ENCODE measurements at places on chromosomes 1 and 21.

DNA sequence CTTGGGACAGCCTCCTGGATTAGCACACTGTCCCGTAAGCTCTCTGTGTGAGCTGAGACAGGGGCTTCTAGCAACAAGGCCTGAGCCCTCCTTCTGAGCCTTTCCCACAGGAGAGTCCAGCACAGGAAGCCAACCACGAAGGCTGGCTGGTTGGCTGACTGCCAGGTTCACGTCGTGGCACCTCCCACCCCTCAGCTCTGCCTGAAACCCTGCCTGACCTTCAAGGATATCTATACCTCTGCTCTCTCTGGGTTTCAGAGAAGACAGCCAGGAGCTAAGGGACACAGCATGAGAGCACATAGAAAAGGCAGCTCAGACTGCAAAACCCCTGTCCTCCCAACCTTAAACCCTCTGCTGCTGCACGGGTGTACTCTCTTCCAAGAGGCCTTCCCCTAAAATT, 13.9 kb downstream of the DLGAP3 start:
- no peak for DNase-seq

DNA sequence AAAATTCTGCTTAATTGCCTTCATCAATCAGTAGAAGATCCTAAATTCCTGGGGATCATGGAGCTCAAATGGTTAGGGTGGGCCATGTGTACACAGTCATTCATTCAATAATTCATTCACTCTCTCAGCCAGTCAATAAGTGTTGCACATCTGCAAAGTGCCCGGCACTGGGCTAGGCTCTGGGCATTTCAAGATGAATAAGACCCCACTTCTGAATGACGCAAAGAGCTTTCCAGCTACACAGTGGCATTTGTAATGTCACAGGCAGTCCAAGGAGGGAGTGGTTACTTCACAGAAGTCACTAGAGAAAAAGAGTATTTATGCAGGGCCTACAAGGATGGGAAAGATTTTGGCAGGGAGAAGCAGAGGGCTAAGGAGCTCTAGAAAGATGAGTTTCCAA, 93.2 kb downstream of the KCNJ15 start:
- no peak for DNase-seq

DNA sequence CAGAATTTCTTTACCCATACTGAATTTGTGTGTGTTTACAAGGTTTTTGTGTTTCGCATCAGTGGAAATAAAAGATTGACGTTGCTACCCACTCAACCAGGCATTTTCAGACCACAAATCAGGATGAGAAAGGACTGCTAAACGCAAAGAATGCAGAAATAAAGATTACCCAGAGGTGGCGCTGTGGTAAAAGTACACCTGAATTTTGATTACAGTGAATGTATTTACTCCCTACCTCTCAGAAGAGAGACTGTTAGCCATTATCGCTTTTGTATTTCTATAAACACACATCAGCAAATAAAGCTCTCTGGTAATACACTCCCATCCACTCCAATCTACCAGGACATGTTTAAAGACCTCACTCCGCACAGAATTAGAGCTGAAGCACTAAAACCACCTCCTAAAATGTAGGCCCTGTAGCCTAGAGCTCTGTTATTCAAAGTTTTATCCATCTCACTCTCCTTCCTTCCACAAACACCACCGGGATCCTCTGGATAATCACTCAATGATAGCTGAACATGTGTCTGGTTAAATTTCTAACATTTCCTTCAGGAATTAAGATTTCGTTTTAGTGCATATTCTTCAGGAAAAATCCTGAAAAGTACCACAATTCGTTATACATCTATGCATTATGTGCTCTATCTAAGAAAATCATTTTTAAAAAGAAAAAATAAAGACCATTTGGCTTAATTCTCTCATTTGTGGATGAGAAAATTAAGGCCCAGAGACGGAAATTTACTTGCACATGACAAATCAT, 2.5 kb upstream of the LMO4 start:
- no peak for DNase-seq

DNA sequence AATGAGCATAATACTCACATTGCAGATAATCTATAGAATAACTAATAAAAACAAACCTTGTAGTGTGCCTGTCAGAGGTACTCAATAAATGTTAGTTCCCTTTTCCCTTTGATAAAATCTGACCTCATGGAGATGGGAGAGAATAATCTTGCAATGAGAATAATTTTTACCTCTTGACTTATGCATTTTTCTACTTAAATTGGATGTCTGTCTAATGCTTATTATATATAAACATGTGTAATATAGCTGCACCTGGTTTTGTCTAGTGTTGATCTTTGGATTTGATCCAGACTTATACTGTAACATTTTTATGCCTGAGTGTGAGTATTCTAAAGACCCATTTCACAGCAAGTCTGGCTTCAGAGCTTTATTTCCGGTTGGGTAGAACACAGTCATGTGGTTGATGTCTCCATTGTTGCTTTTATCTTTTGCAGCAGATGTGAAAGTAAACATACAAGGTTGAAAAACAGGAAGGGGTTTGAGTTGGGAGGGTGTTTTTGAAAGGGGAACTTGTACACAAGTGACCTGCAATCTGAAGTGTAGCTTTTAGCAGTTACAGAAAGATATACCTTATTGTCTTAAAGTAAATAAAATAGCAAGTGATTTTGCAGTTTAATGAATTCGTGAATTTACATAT, 12.4 kb downstream of the EPB41 start:
- no peak for DNase-seq

GRCh38 chr1:154199563-154199879, 6.6 kb downstream of the CFAP141 start:
- DNase-seq, result no peak

DNA sequence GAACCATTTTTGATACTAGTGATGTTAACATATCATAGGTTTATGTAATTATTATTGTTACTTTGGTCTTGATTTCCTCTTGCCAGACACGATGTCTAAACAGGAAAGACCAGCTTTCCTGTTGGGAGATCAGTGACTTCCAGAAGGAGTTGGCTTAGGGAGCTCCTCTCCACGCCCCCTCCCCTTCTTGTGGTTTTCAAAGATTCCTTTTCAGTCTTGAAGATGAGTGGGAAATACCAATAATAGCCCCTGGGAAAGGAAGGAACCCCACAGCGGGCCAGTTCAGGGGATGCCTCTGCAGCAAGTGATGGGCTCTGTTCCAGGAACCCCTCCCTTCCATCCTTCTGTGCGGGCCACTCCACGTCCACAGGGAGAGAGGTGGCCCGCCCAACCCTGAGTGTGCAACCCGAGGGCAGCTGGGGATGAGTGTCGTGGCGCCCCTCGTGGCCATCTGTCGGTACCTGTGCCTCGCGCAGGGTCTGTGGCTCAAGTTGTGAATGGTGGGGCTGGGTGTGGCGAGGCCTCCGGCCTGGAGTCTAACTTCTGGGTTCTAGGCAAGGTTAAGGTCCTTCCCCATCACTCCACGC, 65.7 kb downstream of the TLR5 start:
- no peak for DNase-seq

DNA sequence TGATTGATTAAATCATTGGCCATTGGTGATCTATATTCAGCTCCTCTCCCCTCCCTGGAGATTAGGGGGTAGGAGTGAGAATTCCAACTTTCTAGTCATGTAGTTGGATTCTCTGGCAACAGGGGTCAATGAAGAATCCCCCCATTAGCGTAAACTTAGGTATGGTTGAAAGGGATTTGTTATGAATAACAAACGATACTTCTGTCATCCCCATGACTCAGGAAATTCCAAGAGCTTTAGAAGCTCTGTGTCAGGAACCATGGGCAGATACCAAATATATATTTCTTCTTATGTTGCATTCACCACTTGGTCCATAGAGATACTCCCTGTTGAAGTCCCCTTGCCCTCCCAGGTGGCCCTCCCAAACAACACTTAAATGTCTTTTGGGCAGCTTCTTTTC, 124.5 kb downstream of the DNM3 start:
- DNase-seq, result no peak

DNA sequence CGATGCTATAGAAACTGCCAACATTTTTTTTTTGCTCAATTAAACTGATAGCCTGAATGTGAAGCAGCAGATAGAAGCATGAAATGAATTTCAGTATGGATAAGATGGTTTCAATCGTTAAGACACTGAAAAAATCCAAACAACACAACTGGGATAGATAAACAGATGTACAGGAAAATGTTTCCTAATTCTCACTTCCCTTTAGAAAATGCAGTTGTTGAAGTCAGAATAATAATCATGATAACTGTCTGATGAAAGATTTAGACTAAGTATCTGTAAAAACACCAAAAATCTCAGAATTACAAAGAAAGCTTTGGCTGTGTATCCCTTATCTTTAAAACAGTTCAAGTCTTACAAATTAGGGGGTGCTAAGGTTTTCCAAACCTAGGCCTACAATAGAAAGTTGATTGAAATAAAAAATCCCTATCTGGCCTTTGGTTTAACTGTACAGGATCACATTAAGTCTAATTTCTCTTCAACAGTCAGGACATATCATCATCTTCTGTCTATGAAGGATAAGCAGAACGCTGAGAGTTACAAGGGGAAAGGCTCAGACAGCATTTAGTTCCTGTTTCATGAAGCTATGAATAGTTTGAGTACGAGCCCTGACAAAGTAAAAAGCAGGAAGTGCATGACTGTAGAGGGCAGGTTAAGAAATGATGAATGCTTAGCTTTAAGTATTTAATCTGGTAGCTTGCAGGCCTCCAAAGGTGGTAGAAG, 203.2 kb downstream of the APP start:
- DNase-seq, result no peak
